ENCODE measurements at places on chromosomes 1 and 21. TPM values are rescaled to one million over a fixed set of nuclear protein-coding genes. Genes with fewer than 3 reads are reported as not detected.

Gene ATP5PO
- total RNA-seq, result 213 TPM

Gene REN
- total RNA-seq, result not detected

Gene DFFA
- 34.0 TPM for total RNA-seq

Gene PADI4
- not detected for total RNA-seq

Gene MNDA
- not detected for total RNA-seq

Gene HPCA
- not detected for total RNA-seq

Gene NUAK2
- 15.5 TPM for total RNA-seq

Gene OR2T2
- total RNA-seq, result not detected

Gene FAM72B
- 2.5 TPM for total RNA-seq

Gene HES3
- total RNA-seq, result not detected

Gene LCE2D
- not detected for total RNA-seq

Gene LCE1F
- total RNA-seq, result not detected

Gene CELA3A
- total RNA-seq, result not detected

Gene VCAM1
- total RNA-seq, result not detected

Data from hair follicular keratinocyte (primary cell).